Peyer's patch (tissue), 4 donors: ENCODE measurements at places on chromosomes 16 and 17. TPM values are rescaled to one million over a fixed set of nuclear protein-coding genes. Genes with fewer than 3 reads are reported as not detected.
A peak's percentile ranks its signal among the peaks of the same experiment; 100 is the strongest.

Gene TBC1D3K
- total RNA-seq, result not detected

DNA sequence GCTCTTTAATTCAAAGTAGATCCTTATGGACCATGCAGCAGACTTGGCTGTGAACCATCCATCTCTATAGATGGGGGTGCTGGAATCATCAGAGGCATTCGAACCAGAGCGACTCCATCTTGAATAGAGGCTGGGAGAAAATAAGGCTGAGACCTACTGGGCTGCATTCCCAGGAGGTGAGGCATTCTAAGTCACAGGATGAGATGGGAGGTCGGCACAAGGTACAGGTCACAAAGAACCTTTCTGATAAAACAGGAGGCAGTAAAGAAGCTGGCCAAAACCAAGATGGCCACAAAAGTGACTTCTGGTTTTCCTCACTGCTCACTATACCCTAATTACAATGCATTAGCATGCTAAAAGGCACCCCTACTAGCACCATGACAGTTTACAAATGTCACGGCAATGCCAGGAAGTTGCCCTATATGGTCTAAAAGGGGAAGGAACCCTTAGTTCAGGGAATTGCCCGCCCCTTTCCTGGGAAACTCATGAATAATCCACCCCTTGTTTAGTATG is 89.2 kb upstream of the BRD7 start:
- no peak overlapping the region for H3K4me3 ChIP-seq
- no peaks in the 10 kb centered on the region for H3K4me1 ChIP-seq
- H3K27ac ChIP-seq, result no peak overlapping the region
- no peaks in the 10 kb centered on the region for H3K36me3 ChIP-seq

DNA sequence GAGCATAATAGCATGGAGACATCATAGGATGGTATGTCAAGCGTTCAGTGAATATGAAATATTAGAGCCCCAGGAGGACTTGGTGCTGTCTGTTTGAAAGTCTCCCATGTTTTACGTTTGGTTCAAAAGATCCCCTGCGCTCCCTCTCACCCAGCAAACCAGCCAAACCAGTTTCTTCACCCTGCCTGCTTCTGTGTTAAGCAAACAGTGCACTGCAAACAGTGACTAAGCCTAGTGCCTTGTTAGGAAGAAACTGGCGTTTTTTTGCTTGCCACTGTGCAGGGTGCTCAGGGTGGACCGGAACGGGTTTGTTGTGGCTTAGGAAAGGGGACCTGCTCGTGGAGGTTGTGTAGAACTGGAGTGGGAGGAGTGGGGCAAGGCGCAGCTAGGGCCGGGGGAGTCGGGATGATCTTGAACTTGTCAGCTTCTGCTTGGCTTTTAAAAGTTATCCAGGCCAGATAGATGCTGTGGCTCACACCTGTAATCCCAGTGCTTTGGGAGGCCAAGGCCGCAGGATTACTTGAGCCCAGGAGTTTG is 7.7 kb downstream of the CDH1 start:
- no peaks in the 10 kb centered on the region for H3K36me3 ChIP-seq
- DNase-seq, result no peak
- H3K4me3 ChIP-seq, result peak overlapping the region; percentile 32
- no peaks in the 10 kb centered on the region for H3K4me1 ChIP-seq

DNA sequence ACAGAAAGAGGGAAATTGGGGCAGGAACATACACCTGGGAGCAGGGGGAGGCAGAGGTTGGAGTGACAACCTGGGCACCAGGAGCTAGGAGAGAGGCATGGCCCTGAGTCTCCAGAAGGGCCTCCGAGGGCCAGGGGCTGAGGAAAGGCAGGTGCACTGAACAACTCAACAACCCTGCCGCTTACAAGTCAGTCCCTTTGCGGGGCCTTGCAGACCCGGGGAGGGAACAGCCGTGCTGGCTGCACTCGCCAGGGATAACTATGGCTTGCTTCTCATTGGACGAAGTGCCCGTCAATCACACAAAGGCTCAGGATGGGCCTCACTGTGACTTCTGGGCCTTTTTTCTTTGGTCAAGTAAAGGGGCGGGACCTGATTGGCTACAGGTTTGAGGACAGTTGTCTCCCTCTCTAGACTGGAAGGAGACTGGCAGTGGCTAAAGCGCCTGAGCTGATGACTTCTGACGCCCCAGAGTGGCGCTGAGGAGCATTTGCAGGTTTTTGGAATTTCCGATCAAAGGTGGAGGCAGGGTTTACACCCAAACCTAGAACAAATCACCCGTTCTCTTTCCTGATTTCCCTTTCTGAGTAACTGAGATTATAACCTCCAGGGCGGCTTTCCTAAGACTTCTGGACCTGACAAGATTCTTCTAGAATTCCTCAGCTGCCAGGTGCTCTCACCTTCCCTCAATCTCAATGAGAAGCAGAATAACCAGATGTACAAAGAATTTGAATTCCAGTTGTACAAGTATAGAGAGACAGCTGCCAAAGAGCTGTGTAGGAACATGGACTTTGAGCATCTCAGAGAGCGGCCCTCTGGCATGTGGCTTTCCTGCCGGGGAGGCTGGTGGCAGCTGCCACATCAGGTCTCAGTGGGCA is 27.6 kb upstream of the ST6GALNAC2 start:
- no peak for DNase-seq
- no peak overlapping the region for H3K27ac ChIP-seq
- no peaks in the 10 kb centered on the region for H3K36me3 ChIP-seq
- no peaks in the 10 kb centered on the region for H3K27me3 ChIP-seq
- no peaks in the 10 kb centered on the region for H3K4me1 ChIP-seq

DNA sequence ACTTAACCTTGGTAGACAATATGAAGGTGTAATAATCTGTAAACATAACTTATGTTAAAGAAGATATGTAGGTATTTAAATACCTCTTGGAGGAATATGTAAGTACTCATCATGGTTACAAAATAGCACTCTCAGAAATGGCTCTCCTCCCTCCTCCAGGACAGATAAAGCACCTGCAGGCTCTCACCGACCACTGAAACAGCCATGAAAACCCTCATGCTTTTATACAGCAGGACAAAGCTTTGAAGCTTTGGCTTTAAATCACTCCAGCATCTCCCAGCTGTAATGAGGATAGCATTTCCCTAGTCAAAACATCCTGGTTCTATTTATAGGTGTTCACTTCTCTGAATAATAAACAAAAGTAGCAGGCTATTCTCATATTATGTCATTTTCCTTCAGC is 69.1 kb upstream of the PMFBP1 start:
- no peak overlapping the region for H3K4me3 ChIP-seq
- no peaks in the 10 kb centered on the region for H3K27me3 ChIP-seq
- H3K36me3 ChIP-seq, result no peaks in the 10 kb centered on the region

DNA sequence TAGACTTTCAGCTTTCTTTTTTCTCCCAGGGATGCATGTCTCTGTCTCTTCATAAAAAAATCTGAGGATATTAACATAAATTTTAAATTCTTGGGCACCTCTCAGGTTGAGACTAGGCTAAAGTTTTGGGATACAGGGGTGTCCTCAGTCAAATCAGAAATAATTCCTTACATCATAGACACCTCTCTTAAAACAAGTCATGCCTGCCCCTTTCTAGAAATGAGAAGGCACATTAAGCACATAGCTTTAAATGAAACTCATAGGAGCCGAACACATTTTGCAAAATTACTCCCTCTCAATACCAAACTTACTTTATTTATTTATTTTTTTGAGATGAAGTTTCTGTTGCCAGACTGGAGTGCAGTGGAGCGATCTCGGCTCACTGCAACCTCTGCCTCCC is 67.3 kb upstream of the BCAR1 start:
- H3K36me3 ChIP-seq, result no peaks in the 10 kb centered on the region
- DNase-seq, result no peak
- no peak overlapping the region for H3K4me3 ChIP-seq
- H3K4me1 ChIP-seq, result peaks cover 17% of the 10 kb centered on the region

- peak overlapping the region; percentile 87 for H3K4me3 ChIP-seq
- H3K4me1 ChIP-seq, result peaks cover 8% of the 10 kb centered on the region
- peak overlapping the region; percentile 98 for H3K27ac ChIP-seq
- no peak for DNase-seq
- no peaks in the 10 kb centered on the region for H3K36me3 ChIP-seq
- no peaks in the 10 kb centered on the region for H3K27me3 ChIP-seq
Observed at GRCh38 chr17:38705523-38705802, 390 bp downstream of the MLLT6 start.

GRCh38 chr16:85002608-85003007 is 8.7 kb downstream of the ZDHHC7 start:
- H3K27me3 ChIP-seq, result no peaks in the 10 kb centered on the region
- DNase-seq, result peak; percentile 31
- H3K4me1 ChIP-seq, result peaks cover 8% of the 10 kb centered on the region
- H3K36me3 ChIP-seq, result no peaks in the 10 kb centered on the region

- H3K27ac ChIP-seq, result no peak overlapping the region
- H3K4me1 ChIP-seq, result no peaks in the 10 kb centered on the region
- H3K36me3 ChIP-seq, result no peaks in the 10 kb centered on the region
- H3K4me3 ChIP-seq, result no peak overlapping the region
- DNase-seq, result no peak
Observed at GRCh38 chr17:79609049-79609589, 1.7 kb downstream of the RBFOX3 start.

- H3K27me3 ChIP-seq, result no peaks in the 10 kb centered on the region
- H3K4me3 ChIP-seq, result no peak overlapping the region
- no peak overlapping the region for H3K27ac ChIP-seq
Observed at GRCh38 chr17:75245011-75245410, 16.4 kb downstream of the GGA3 start.

DNA sequence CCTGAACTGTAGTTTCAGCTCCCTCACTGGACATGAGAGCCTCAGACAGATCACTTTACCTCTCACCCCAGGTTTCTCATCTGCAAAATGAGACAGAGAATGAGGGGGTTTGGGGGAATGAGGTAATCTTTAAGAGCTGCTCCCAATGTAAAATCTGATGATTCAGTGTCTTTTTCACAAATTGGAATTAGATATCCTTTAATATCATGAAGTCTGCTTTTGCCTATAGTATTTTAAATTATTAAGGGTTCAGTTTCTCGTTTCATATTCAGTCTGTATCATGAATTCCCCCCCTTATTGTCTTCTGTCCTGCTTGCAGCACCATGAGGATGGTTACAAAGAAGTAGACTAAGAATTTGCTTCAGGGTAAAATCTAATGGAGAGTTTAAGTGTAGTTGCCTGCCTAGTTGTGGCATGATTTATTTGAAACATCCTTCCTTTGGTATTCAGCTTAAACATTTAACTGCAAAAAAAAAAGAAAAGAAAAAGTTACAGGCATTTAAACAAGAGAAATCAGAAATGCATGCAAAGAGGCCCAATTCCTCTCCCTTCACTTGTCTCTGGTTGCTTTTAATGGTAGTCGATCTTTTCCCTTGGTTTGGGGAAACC is 77.3 kb downstream of the WNT3 start:
- H3K27me3 ChIP-seq, result no peaks in the 10 kb centered on the region
- H3K4me1 ChIP-seq, result no peaks in the 10 kb centered on the region
- no peak overlapping the region for H3K4me3 ChIP-seq
- H3K27ac ChIP-seq, result no peak overlapping the region
- H3K36me3 ChIP-seq, result no peaks in the 10 kb centered on the region

- H3K27ac ChIP-seq, result no peak overlapping the region
- no peaks in the 10 kb centered on the region for H3K27me3 ChIP-seq
- DNase-seq, result no peak
- H3K4me3 ChIP-seq, result no peak overlapping the region
- H3K4me1 ChIP-seq, result no peaks in the 10 kb centered on the region
- H3K36me3 ChIP-seq, result no peaks in the 10 kb centered on the region
Observed at GRCh38 chr17:74999523-74999922, 12.1 kb downstream of the CDR2L start.

- H3K4me1 ChIP-seq, result peaks cover 11% of the 10 kb centered on the region
- DNase-seq, result peak; percentile 73
- H3K36me3 ChIP-seq, result peaks cover 4% of the 10 kb centered on the region
- H3K27me3 ChIP-seq, result no peaks in the 10 kb centered on the region
- H3K4me3 ChIP-seq, result peak within 1 kb of the TSS; percentile 32
Observed at GRCh38 chr16:30896261-30896888, at the start of gene CTF1. Gene CTF1 (plus strand): TSS chr16:30896614. CDS start chr16:30896644, 30 bp downstream.

DNA sequence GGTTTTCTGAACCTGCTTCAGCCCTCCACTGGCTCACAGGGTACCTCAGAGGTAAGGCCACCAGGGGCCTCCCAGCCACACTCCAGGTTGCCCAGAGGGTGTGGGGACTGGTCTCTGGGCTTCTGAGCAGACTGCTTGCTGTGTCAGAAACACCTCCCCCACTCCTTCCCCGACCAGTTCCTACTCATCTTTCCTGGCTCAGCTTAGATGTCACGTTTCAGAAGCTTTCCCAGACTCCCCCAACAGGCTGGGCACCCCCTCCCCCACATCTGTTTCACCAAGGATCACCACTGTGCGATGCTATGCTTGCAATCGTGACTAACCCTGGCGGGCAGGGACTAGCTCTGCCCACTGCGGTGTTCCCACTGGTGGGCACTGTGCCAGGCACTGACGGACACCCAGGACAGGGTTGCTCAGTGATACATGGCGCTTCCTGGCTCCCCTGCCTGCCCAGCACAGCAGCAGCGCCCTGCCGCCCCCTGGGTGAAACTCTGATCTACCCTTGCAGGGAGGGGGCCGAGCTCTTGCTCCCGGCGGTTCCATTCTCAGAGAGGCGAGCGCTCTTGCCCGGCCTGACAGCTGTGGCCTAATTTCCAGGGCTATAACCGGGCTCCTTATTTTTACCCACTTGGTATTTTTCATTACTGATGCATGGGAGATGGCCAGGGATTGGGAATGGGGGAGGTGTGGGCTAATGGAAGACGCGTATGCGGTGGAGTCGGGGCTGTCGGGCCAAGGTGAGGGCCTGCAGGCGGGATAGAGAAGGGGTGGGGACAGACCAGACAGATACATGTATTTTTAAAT is 29.4 kb upstream of the MTSS2 start:
- H3K27ac ChIP-seq, result no peak overlapping the region
- no peak overlapping the region for H3K4me3 ChIP-seq
- DNase-seq, result no peak
- no peaks in the 10 kb centered on the region for H3K36me3 ChIP-seq
- no peaks in the 10 kb centered on the region for H3K27me3 ChIP-seq

Gene LITAFD
- total RNA-seq, result not detected
